ENCODE measurements at places on chromosomes 1 and 21.

DNA sequence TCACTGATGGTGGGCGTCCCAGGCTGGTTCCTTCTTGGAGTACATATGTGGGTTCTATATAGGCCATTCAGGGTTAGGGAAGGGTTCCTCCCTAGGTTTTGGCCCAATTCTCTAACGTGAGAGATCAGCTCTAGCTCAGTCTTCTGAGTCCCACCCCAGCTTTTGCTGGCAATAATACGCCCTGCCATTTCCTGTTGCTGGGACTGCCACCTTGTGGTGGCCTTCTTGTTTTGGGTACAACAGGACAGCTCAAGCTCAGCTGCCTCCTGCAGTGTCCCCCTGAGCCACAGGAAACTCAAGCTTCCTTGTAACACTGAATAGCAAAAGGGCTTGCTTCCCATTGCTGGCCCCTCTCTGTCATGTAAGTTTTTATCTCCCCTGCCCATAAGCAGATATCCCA lies 77.8 kb downstream of the BACH1 start:
- DNase-seq = peak; percentile 62

- no peak for DNase-seq
These were observed 128.6 kb upstream of the COL6A1 start for GRCh38 chr21:45852886-45853400.

DNA sequence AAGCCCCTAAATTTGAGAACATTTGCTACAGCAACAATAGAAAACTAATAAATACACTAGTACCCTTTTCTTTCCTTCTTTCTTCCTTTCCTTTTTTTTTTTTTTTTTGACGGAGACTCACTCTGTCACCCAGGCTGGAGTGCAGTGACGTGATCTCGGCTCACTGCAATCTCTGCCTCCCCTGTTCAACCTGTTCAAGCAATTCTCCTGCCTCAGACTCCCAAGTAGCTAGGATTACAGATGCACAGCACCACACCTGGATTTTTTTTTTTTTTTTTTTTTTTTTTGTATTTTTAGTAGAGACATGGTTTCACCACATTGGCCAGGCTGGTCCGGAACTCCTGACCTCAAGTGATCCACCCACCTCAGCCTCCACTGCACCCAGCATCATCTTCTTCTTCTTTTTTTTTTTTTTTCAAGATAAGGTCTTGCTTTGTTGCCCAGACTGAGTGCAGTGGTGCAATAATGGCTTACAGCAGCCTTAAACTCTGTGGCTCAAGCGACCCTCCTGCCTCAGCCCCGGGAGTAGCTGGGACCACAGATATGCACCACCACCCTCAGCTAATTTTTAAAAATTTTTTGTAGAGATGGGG lies 19.6 kb upstream of the CBR3 start:
- DNase-seq = peak; percentile 40

DNA sequence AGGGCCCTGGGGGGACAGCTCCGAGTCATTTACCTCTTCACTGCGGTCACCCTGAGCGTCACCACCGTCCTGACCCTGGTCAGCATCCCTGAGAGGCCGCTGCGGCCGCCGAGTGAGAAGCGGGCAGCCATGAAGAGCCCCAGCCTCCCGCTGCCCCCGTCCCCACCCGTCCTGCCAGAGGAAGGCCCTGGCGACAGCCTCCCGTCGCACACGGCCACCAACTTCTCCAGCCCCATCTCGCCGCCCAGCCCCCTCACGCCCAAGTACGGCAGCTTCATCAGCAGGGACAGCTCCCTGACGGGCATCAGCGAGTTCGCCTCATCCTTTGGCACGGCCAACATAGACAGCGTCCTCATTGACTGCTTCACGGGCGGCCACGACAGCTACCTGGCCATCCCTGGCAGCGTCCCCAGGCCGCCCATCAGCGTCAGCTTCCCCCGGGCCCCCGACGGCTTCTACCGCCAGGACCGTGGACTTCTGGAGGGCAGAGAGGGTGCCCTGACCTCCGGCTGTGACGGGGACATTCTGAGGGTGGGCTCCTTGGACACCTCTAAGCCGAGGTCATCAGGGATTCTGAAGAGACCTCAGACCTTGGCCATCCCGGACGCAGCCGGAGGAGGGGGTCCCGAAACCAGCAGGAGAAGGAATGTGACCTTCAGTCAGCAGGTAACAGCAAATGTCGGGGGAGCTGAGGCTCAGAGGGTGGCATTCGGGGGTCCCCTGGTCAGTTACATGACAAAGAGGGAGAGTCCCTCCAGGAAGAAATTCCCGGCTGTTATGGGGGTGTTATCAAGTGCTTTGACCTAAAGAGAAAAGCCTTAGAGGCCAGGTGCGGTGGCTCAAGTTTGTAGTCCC lies 12.6 kb downstream of the SLC45A1 start:
- no peak for DNase-seq

- DNase-seq = no peak
These were observed 36.2 kb downstream of the UMODL1 start for GRCh38 chr21:42107177-42107880.

- DNase-seq = no peak
These were observed 228.4 kb upstream of the NRIP1 start for GRCh38 chr21:15293240-15293639.

Data from OCI-M1 (cell line).